ENCODE measurements at places on chromosomes 4 and X. TPM values are rescaled to one million over a fixed set of nuclear protein-coding genes. Genes with fewer than 3 reads are reported as not detected.

The OCIAD1 gene
- 112 TPM for polyA plus RNA-seq

DNA sequence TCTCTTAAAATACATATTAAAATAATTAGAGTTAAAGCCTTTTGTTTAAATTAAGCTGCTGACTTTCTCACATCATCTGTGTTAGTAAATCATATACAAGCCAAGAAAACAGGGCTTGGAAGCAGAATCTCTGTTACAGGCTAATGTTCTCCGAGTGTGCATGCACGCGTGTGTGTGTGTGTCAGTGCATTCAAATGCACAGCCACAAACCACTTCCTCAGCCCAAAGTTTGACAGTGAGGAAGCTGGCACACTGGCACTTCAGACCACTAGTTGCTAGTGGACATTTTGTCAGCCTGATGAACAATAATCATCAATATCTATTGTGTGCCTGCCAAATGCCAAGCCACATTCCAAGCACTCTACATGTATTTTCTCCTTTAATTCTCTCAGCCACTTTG, 5.6 kb downstream of the MAOB start:
- no peaks in the 10 kb centered on the region for H3K36me3 ChIP-seq
- no peaks in the 10 kb centered on the region for H3K27me3 ChIP-seq
- no peaks in the 10 kb centered on the region for H3K4me1 ChIP-seq
- DNase-seq: no peak

DNA sequence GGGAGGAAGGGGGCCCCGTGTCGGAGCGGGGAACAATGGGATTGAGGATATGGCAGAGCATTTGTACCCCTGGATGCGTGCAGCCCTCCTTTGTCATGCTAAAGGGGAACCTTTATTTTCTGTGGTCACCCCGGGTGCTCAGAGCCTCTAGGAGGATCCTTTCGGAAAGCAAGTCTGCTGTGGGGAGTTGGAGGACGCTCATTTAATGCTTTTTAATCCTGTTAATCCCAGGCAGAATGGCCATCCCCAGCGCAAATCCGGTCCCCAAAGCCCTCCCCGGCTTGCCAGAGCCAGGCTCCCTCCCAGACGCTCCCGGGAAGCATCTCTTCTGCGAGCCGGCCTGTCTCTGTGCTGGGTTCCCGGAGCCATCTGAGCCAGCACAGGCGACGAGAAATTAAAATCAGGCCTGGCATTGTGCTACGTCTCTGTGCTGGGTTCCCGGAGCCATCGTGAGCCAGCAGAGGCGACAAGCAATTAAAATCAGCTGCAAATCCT, 113.2 kb upstream of the PPP2R3B start:
- H3K27ac ChIP-seq: no peak overlapping the region
- no peaks in the 10 kb centered on the region for H3K36me3 ChIP-seq
- H3K27me3 ChIP-seq: no peaks in the 10 kb centered on the region
- no peak overlapping the region for H3K4me3 ChIP-seq
- no peak for DNase-seq

- DNase-seq: no peak
- H3K4me1 ChIP-seq: no peaks in the 10 kb centered on the region
- no peaks in the 10 kb centered on the region for H3K27me3 ChIP-seq
- H3K27ac ChIP-seq: no peak overlapping the region
These were observed 259.2 kb downstream of the PCDH7 start for GRCh38 chr4:30979402-30979801.

DNA sequence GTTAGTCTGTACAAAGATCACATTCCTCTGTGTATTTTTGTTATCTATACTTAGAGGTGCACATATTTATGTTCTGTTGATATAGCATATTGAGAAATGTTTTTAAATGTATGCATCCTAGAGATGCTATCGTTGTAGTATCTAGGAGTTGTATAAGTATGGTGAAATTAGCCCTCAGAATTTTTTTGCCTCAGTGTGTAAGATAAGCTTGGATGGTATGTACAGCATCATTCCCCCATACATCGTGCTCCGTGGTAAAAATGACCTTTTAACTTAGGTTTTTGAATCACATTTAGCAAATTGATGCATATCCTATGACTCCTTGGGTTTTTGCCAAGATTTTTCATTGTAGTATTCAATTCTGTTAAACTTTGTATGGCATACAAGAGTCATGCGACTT, 113.5 kb downstream of the RPA4 start:
- H3K4me3 ChIP-seq: no peak overlapping the region
- no peaks in the 10 kb centered on the region for H3K36me3 ChIP-seq
- DNase-seq: no peak
- H3K4me1 ChIP-seq: no peaks in the 10 kb centered on the region
- H3K27me3 ChIP-seq: no peaks in the 10 kb centered on the region
- no peak overlapping the region for H3K27ac ChIP-seq

The HMX1 gene
- polyA plus RNA-seq: not detected

The KIAA1210 gene
- not detected for polyA plus RNA-seq
